ENCODE measurements at places on chromosomes 5 and 9. TPM values are rescaled to one million over a fixed set of nuclear protein-coding genes. Genes with fewer than 3 reads are reported as not detected.

The FOXD4L6 gene
- total RNA-seq: not detected

The FAM200C gene
- total RNA-seq: 3.0 TPM

The GRXCR2 gene
- not detected for total RNA-seq

The FAM240B gene
- total RNA-seq: not detected

The LVRN gene
- 0.08 TPM for total RNA-seq

The PKD2L2 gene
- total RNA-seq: not detected

The CXCL14 gene
- not detected for total RNA-seq

The MIER3 gene
- 29.7 TPM for total RNA-seq

The LMAN2 gene
- 140 TPM for total RNA-seq

The CA9 gene
- 0.31 TPM for total RNA-seq

The PCDHB15 gene
- 0.15 TPM for total RNA-seq

The PDLIM4 gene
- total RNA-seq: 9.9 TPM

The PFN3 gene
- not detected for total RNA-seq

The NUP188 gene
- 69.9 TPM for total RNA-seq

The GAPT gene
- total RNA-seq: not detected

The PCDHGC4 gene
- total RNA-seq: 0.57 TPM

The STK32A gene
- not detected for total RNA-seq

The CNTFR gene
- total RNA-seq: 2.7 TPM

The CCNI2 gene
- total RNA-seq: 0.49 TPM

The PIGO gene
- total RNA-seq: 58.7 TPM

The AMBP gene
- total RNA-seq: 1.7 TPM

The HAVCR2 gene
- total RNA-seq: not detected

The GKAP1 gene
- 5.2 TPM for total RNA-seq

The IQGAP2 gene
- total RNA-seq: 0.59 TPM

All from Panc1 (cell line).